Sigmoid colon (tissue), 7 donors: ENCODE measurements at places on chromosomes 1 and 21. TPM values are rescaled to one million over a fixed set of nuclear protein-coding genes. Genes with fewer than 3 reads are reported as not detected.
A peak's percentile ranks its signal among the peaks of the same experiment; 100 is the strongest.

PTCH2 gene
- total RNA-seq: 0.68 TPM

LYST gene
- 53.2 TPM for total RNA-seq

DNA sequence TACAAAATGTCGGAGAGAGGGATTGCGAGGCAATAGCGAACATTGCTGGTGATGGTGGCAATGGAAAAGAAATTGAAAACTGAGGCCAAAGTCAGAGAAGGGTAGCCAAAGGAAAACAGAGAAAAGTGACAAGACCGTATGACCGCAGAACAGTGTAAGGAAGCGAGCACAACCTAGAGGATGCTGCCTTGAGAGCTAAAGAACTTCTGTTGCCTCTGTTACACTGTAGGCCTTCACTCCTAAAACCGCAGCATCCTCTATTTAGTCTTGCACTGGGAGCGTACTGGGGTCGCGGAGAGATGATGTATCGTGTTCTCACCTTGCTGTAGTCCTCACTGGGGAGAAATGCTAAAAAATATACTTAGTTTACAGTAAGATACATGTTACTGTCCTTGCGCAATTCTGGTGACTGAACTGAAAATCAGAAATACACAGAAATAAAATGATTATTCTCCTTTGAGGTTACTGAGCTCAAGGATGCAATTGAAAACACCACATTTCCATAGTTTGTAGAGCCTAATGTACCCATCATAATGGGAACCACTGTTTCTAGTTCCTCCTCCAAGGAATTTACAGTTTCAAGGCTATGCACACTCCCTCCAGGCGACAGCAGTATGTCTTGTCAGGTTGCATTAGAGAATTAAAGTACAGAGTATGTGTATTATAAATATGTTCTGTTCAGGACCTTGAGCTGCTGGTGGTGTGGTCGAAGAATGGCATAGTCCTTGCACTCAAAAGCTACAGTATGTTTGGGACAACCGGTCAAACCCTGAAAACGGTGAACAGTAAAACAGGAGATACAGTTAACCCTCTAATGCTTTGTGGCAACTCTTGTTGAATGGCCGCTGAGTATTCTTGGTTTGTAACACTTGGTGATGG is 1.3 kb downstream of the NEK7 start:
- no peak for DNase-seq
- peak overlapping the region; percentile 97 for H3K27ac ChIP-seq
- H3K36me3 ChIP-seq: no peaks in the 10 kb centered on the region
- H3K27me3 ChIP-seq: no peaks in the 10 kb centered on the region

GRCh38 chr1:37158113-37158749 is 123.9 kb upstream of the GRIK3 start:
- no peak overlapping the region for H3K27ac ChIP-seq
- H3K27me3 ChIP-seq: no peaks in the 10 kb centered on the region
- no peak for DNase-seq
- H3K4me3 ChIP-seq: no peak overlapping the region
- H3K36me3 ChIP-seq: no peaks in the 10 kb centered on the region
- no peaks in the 10 kb centered on the region for H3K4me1 ChIP-seq
